AG08396 (cell line): ENCODE measurements at places on chromosomes 16 and 17.

DNA sequence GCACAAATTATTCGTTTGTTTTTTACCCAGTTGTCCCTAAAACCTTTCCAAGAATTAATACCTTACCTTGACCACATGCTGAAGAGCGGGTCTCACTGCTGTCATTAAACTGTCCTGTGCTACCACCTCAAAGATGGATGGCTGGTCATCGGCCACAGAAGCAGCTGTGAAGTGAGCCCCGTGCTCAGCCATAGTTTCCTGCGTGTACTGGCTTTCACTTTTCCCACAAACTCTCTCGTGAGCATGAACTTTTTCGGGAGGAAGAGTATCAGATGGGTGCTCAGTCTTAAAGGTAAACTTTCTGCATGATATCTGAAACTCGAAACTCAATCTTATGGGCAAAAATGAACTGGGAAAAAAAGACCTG is 558 bp downstream of the PEX12 start:
- no peak for DNase-seq

- DNase-seq, result peak; percentile 65
Measured at GRCh38 chr17:49548506-49549310, 27.0 kb upstream of the NXPH3 start.

DNA sequence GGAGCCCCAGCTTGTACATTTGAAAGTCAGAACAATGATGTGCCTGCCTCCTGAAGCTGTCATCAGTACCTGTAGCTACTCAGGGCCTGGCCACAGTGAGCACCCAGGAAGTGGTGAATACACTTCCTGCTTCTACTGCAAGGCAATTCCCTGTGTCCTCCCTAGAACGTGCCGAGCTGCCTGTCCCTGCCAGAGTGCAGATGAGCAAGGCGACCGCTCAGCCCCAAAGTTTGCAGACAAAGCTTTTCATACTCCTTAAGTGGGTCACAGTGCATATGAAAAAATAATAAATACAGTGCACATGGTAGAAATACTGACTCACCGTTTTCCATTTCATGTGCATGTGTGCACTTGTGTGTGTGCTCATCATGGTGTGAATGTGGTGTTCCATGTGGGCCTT is 77.3 kb downstream of the MPRIP start:
- peak; percentile 46 for DNase-seq

DNA sequence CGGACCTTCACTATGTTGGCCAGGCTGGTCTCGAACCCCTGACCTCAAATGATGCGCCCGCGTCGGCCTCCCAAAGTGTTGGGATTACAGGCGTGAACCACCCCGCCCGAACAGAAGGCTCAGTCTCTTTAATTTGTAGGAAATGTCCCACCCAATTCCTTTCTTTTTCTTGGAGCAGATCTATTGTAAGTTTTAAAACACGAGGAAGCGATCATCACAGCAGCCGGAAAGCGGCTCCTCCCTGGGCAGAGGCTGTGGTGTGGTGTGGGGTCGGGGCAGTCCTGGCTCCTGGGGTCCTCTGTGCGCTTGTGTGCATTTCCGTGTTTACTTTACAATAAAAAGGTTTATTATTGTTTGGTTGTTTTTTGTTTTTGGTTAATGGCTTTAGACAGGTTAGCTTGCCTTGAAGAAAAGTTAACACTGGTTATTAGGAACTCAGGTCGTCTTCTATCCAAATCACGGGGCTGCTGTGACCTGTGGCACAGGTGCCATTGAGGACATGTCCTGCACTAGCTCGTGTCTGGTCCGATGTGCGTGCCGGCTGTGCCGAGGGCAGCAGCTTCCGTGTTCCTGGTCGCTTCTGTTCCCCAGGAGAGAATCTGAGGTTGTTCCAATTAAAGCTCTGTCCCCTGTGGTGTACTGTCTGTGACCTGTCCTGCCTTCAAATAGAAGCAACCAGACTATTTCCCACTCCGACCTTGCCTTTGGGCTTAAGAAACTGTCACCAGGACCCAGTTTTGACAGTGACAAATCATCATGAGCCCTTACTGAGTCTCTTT is 83.1 kb downstream of the SEC14L1 start:
- DNase-seq, result no peak

DNA sequence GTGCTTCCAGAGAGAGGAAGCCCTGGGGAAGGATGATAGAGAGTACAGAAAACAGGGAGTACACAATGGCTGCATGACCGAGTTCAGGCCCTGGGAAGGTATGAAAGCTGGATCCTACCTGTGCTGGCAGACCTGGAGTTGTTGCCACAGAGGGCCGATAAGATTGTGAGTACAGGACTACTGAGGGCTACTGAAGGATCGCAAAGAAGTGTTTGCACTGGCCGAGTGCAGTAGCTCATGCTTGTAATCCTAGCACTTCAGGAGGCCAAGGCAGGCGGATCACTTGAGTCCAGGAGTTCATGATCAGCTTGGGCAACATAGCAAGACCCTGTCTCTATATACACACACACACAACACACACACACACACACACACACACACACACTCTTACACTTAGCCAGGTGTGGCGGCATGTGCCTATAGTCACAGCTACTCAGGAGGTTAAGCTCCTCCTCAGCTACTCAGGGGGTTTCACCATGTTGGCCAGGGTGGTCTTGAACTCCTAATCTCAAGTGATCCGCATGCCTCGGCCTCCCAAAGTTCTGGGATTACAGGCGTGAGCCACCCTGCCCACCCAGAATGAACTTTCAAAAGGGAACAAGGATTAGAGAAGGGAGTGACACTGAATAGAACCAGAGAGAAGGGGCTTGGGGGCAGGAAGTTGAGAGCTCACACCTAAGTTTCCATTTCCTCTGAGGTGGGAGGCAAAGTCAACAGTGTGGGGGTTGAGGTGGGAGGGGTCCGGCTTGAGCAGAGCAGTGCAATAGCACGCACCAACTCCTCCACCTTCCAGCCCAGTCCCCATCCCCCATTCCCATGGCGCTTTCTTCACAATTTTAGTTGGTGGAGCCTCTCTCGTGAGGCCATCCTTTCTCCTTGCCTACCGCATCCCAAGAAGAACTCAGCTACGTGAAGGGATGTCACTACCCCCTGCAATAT is 7.5 kb downstream of the SCIMP start:
- no peak for DNase-seq

GRCh38 chr17:39529455-39529854 is 68.2 kb downstream of the CDK12 start:
- no peak for DNase-seq

- DNase-seq, result no peak
Measured at GRCh38 chr17:65062171-65062915, 5.8 kb upstream of the GNA13 start.

DNA sequence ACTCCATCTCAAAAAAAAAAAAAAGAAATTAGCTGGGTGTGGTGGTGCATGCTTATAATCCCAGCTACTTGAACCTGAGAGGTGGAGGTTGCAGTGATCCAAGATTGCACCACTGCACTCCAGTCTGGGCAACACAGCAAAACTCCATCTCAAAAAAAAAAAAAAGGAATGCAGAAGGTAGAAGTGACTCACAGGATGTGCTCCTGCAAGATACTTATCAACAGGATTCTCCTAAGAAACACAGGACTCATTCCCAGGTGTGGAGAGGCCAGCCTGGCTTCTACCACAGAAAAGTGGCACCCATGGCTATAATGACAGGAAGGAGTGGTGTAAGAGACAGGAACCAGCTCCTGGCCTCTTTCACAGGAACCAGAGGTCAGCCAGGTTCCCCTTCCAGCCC is 13.8 kb downstream of the ELMO3 start:
- DNase-seq, result no peak

- DNase-seq, result no peak
Measured at GRCh38 chr16:84032458-84033178, 10.0 kb downstream of the SLC38A8 start.

GRCh38 chr16:87702325-87702811 is 63.4 kb downstream of the KLHDC4 start:
- peak; percentile 87 for DNase-seq

DNA sequence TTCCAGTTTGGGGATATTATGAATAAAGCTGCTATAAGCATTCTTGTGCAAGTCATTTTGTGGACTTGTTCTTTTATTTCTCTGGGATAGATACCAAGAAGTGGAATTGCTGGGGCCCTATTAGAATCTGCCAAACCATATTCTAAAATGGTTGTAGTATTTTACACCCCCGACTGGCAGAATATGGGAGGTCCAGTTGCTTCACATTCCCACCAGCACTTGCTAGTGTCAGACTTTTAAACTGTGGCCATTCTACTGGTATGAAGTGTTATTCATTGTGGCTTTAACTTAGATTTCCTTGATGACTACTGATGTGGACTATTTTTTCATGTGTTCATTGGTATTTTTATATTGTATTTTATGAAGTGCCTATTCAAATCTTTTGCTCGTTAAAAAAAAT is 18.1 kb upstream of the NUP93 start:
- DNase-seq, result no peak

GRCh38 chr16:62038646-62039045 is 2.4 kb upstream of the CDH8 start:
- DNase-seq, result no peak

GRCh38 chr16:81458827-81459598 is 14.4 kb downstream of the CMIP start:
- no peak for DNase-seq

- DNase-seq, result no peak
Measured at GRCh38 chr17:64775701-64776570, 113.8 kb upstream of the SMURF2 start.

DNA sequence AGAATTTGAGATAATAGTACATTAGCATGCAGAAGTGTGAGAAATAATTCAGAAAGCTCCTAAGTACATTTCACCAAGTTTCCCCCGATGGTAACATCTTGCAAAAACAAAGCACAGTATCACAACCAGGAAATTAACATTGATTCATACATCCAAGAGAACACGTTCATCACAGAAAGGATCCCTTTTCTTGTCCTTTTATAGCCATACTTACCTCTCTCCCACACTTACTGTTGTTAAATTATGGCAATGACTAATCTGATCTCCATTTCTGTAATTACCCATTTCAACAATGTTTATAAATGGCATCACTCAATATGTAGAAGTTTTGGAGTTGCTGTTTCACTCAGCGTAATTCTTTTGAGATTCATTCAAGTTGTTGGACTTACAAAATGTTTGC is 1260.0 kb downstream of the CDH8 start:
- DNase-seq, result no peak

DNA sequence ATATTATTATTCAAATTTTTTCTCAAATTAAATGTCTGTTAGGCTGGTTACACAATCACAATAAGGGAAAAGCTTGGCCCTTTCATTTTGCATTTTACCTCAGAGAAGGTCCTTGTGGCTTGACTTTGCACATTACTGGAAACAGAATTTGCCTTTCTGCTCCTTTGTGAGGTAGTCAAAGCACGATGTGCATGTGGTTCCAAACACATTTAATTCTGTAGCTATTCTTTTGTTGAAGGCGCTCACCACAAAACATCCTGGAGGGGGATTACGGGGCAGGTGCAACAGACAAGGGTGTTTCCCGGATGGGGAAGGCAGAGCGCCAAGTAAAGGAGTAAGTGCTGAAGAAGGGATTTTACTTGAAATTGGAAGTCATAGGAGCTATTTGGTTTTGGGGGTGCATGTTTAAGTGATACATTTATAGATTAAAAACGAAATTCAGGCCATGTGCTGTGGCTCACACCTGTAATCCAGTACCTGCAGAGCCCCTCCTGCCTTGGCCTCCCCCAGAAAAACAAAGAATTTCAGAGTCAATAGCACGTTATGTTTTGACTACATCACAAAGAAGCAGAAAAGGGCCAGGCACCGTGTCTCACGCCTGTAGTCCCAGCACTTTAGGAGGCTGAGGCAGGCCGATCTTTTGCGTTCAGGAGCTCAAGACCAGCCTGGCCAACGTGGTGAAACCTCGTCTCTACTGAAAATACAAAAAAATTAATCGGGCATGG is 31.2 kb upstream of the TENT4B start:
- no peak for DNase-seq

- DNase-seq, result no peak
Measured at GRCh38 chr16:68825427-68825826, 17.9 kb upstream of the TANGO6 start.

DNA sequence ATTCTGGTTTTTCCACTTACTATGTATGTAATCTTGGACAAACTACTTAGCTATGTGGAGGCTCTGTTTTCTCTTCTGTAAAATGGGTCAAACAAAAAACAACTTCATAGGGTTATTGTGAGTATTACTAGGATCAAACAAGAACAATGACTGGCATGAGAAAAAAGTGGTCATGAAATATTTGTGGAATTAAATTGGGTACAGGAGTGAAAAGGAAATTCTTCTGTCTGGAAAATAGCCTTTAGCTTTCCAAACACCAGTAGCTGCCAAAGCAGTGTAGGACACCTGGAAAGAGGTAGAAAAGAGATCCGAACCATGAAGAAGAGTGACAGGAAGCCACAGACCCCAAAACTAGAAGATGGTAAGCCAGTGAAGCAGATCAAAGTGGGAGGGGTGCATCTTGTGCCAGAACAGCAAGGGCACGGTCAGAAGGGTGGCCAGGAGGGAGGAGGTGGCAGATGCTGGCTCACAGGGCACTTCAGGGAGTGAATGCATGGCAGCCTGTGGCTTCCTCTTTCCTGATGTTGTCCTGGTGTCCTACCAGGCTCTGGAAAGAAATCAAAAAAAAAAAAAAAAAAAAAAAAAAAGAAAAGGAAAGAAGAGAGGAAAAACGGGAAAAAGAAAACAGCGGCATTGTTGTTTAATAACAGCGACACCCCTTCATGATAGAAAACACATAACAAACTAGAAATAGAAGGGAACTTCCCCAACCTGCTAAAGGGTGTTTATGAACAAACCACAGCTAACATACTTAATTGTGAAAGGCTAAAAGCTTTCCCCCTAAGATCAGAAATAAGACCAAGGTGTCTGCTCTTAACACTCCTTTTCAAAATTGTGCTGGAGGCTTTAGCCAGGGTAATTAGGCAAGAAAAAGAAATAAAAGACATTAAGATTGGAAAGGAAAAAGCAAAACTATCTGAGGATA is 67.9 kb downstream of the PCTP start:
- DNase-seq, result no peak

- no peak for DNase-seq
Measured at GRCh38 chr16:64543031-64543430, 578.8 kb downstream of the CDH11 start.

DNA sequence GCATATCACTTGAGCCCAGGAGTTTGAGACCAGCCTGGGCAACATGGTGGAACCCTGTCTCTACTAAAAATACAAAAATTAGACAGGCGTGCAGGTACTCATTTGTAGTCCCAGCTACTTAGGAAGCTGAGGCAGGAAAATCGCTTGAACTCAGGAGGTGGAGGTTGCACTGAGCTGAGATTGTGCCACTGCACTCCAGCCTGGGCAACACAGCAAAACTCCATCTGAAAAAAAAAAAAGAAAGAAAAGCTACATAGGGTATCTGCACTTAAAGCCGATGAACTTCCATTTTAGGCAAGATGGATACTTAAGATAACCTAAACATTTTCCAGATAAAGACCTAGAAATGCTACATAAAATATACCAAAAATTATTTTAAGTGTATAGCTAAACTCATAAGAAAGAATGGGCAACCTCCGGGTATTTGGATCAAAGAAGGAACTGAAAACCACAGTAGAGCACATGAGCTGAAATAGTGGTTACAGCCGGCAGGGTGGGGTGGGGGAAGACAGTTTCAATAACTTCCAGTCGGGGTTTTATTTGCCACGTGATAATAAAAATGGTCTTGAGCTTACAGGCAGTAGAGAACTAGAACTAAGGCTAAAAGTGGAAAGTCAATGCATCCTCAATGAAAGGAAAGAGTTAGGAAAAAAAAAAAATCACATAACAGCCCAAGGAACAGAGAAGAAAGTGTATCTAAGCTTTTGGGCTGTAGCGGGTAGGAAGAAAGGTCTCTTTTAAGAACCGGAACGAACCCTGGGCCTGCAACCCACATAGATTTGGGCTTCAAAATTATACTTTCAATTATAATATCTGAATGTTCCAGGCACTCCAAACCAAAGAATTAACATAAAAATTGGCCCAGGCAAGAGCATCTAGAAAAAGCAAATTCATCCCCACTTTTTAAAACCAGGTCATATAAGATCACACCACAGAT is 53.1 kb downstream of the CFDP1 start:
- DNase-seq, result no peak
